ENCODE measurements at places on chromosomes 4 and X. TPM values are rescaled to one million over a fixed set of nuclear protein-coding genes. Genes with fewer than 3 reads are reported as not detected.

DNA sequence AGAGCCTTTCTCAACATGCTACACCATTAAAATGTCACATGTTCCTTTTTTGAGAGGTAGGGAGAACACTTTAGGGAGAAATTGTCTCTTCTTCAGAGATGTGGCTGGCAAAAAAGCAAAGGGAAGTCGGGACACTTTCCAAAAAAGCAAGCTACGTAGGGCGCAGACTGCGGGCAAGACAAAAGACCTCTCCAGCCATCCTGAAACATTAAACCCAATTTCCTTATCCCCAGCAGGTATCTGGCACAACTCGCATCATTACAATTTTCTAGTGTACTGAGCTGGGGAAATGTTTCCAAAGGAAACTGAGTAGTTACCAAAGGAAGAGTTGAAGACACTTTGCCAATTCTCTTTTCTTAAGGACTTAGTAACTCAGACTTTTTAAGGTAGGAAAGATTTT is 116.0 kb downstream of the PACRGL start:
- no peak for DNase-seq

DNA sequence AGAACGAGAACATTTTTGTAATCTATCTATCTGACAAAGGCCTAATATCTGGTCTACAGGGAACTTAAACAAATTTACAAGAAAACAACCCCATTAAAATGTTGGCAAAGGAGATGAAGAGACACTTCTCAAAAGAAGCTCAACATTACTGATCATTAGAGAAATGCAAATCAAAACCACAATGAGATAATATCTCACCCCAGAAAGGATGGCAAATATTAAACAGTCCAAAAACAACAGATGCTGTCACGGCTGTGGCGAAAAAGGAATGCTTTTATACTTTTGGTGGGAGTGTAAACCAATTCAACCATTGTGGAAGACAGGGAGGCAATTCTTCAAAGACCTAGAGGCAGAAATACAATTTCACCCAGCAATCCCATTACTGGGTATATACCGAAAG is 2284.8 kb downstream of the ARAP2 start:
- no peak for DNase-seq

The FHIP1A gene
- total RNA-seq, result not detected

DNA sequence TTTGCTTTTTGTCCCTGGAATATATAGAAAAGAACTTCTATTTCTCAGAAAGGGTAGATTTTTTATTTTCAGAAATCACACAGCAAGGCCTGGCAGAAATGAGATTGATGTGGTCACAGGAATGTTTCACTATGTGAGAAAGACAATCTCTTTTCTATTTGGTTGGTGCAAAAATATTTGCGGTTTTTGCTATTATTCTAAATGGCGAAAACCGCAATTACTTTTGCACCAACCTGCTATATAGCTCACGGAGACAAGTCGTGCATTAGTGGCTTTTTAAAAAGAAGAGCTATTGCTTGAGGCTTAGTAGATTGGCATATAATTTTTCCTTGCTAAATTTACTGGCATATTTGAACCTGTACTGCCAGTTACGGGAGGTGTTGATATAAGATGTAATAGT is 100.4 kb downstream of the ITM2A start:
- DNase-seq, result no peak

The EREG gene
- total RNA-seq, result not detected

DNA sequence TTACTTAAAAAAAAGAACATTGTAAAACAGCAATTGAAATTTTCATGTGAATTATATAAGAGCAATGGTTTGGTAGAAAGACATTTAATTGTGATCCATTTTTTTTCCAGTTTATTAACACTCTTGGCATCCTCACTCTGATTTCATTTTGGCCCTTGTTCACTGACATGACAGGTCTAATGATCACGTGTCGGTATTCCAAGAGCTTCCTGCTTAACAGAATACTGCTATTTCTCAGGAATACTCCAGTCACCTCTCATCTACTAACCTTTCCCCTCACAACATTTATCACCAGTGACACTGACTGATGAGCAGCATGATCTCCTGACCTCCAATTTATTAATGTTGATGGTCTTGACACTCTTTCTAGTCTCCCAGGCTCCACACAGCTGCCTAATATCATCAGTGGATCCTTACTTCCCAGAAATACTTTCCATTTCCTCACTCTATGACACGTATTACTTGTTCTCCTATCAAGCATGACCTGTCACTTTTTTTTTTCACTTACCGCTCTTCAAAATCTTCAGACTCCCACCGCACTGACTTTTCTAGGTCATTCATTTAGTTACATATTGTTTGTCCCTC is 847.8 kb upstream of the SLIT2 start:
- no peak for DNase-seq

DNA sequence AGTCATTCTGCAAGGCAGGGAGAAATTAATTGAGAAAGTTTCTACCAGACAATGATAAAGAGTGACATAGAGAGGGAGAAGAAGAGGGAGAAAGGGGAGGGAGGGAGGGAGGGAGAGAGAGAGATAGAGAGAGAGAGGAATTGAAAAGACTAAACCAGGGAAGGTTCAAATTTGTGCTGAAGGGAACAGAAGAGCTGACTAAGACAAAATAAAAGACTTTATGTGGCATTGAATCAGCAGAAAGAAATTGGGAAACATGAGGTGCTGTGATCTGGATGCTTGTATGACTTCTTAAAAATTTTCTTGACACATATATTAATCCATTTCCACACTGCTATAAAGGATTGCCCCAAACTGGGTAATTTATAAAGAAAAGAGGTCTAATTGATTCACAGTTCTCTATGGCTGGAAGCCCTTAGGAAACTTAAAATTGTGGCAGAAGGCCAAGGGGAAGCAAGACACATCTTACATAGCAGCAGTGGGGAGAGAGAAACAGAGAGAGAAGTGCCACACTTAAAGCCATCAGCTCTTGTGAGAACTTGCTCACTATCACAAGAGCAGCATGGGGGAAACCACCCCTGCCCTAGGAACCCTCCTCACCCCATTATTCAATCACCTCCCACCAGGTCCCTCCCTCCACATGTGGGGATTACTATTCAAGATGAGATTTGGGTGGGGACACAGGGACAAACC is 13.5 kb upstream of the CXCL6 start:
- no peak for DNase-seq

DNA sequence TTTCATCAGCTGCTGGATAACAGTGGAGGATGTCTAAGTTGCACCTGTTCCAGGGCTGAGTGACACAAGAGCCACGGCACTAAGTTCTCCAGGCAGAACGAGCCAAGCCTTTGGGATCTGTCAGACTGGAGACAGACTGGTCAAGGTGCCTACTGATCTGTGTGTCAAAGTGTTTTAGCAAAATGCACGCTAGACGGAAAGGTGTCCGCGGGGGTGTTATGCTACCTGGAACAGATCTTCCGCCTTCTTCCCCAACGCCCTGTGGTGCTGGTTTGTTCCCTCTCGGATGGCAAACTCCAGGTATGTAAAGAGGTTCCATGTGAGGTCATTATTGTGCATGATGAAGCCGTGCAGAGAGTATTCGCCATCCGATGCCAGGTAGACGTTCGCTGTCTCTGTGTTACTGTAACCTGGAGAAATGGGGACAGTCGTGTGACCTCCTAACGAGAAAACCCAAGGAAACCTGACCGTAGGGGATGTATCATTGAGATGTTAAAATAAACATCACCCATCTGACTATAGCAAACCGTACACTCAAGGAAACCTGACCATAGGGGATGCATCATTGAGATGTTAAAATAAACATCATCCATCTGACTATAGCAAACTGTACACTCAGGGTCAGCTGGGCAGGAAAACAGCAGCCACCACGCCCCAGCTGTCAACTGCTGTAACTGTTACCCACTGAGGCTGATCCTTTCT is 29.7 kb upstream of the SLC25A6 start:
- no peak for DNase-seq

The MAGEC3 gene
- not detected for total RNA-seq

DNA sequence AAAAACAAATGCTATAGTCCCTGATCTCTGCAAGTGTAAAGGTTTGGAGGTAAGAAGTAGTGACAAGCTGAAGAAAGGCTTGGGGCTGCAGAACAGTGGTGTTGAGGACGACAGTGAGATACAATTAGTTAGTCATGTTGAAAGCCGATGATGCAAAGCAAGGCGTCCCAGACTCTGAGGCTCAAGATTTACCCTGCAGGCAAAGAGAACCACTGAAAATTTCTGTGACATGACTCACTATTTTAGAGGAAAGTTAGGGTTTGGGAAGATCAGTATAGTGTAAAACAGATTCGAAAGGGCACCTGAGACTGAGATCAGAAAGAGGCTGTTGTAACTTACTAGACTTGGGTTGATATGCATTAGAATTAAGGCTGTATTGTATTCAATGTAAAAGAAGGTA is 281.3 kb upstream of the FTHL17 start:
- DNase-seq, result no peak

The ZNF711 gene
- not detected for total RNA-seq

DNA sequence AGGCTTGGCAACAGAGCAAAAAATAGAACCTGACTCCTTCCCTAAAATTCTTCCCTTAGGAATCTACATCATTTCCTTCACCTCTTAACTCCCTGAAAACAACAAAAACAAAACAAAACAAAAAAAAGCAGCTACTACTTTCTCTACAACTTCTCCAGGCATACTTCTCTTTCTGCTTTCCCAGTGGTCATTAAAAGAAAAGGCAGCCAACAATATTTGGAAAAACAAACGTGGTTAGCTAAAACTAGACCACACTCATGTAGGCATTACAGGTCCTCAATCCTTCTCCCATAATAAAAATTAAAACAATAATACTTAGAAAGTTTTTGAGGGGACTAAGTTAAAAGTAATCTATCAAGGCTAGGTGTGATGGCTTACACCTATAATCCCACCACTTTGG is 29.0 kb upstream of the SMIM14 start:
- DNase-seq, result no peak

DNA sequence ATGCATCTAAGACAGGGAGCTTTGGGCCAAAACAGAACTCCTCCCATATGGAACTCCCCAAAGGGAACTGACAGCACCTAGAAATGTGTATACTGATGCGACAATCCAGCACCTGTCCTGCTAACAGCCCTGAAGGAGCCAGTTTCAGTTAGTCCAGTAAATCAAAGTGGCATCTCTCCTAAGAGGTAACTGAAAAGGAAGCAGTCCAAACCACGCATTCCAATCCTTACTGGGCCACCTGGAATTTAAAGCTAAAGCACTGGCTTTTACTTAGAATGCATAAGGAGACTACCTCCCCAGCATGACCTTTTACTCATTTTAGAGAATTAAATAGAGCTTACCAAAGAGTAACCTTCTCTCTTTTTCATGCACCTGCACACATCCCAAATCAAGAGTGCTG is 586.8 kb upstream of the PITX2 start:
- DNase-seq, result no peak

The NLGN3 gene
- total RNA-seq, result 1.3 TPM

DNA sequence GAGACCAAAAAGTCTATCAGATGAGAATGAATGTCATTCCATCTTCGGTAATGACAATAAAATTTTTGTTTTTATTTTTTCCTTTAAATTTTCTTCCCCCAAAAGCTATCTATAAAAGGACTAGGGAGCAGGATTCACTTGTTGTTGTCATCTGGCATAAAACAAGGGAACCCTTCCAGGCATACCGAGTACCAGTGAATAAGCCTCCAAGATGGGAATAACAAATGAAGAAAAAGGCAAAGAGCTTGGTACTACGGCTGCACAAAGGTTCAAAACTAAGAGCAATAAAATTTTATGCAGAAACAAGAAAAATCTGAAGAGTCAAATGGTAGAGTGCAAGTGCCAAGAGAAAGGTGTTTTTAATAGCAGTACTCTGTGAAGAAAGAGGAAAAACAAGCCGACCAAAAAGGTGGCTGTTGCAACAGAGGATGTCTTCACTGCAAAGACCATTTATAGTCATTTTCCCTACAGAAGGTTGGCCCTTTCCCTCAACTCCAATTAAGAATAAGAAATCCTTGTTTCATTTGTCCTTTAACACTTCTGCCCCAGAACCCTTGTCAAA is 25.8 kb downstream of the PPP3CA start:
- DNase-seq, result no peak

The GRIA2 gene
- not detected for total RNA-seq

The CYTL1 gene
- total RNA-seq, result not detected

The SSX7 gene
- not detected for total RNA-seq

DNA sequence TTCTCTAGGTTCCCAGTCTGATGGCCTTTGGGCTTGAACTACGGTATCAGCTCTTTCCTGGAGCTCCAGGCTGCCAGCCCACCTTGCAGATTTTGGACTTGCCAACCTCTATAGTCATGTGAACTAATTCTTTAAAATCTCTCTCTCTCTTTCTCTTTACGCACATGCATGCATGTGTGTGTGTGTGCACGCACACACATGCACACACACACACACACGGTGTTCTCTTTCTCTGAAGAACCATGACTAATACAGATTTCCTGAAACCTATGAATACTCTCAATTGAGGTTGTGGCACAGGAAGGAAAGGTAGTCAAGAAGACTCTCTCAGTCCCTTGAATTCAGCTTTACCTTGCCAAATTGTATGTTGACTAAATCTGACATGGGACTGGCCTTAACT is 6.2 kb upstream of the ZCCHC13 start:
- DNase-seq, result no peak

- no peak for DNase-seq
These were observed 95.7 kb upstream of the ATXN3L start for GRCh38 chrX:13415509-13415908.

The ESX1 gene
- not detected for total RNA-seq

The ACOT9 gene
- 37.7 TPM for total RNA-seq

- DNase-seq, result no peak
These were observed 549.5 kb upstream of the CPEB2 start for GRCh38 chr4:14452764-14453163.

DNA sequence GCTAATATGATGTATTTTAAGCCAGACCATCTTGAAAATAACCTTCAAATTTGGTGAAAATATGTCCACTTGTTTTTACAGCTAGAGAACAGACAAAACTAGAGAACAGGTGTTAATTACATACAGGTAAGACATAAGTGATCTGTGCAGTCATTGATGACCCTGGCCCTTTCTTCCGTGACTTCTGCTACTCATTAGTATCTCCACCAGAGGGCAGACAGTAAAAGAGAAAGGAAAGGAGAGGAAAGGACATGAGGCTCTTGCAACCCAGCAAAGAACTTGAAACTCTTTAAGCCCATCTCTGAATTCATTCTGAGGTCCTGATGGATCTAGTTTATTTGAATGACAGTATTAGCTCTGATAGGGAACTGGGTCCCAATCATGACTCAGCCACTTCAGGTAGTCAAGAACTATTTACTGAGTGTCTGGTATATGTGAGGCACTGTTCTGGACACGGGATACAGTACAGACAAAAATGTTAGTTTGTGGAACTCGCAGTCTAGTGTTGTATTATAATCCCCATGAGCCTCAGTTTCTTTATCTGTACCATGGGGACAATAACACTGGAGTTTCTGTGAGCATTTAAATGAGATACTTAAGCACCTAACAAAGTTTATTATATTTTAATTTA is 121.0 kb upstream of the TEX13D start:
- peak; percentile 44 for DNase-seq

DNA sequence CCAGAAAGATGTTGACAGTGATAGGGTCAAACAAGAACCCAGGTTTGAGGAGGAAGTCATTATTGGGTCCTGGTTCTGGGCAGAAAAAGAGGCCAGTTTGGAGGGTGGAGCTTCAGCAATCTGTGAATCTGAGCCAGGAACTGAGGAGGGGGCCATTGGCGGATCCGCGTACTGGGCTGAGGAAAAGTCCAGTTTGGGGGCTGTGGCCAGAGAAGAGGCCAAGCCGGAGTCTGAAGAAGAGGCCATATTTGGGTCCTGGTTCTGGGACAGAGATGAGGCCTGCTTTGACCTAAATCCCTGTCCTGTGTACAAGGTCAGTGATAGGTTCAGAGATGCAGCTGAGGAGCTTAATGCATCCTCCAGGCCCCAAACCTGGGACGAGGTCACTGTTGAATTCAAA is 3.7 kb downstream of the GPRASP2 start:
- DNase-seq, result no peak

The SH2D1A gene
- total RNA-seq, result 47.0 TPM

All from activated CD8-positive, alpha-beta memory T cell treated with anti-CD3 and anti-CD28 coated beads, Interleukin-2, amount 10 ng/mL, durations not matched to agents 7 days and 5 days (primary cell).